ENCODE measurements at places on chromosomes 7 and 10. TPM values are rescaled to one million over a fixed set of nuclear protein-coding genes. Genes with fewer than 3 reads are reported as not detected.

GRCh38 chr7:49787980-49788379 lies 14.5 kb downstream of the VWC2 start:
- no peak for DNase-seq

DNA sequence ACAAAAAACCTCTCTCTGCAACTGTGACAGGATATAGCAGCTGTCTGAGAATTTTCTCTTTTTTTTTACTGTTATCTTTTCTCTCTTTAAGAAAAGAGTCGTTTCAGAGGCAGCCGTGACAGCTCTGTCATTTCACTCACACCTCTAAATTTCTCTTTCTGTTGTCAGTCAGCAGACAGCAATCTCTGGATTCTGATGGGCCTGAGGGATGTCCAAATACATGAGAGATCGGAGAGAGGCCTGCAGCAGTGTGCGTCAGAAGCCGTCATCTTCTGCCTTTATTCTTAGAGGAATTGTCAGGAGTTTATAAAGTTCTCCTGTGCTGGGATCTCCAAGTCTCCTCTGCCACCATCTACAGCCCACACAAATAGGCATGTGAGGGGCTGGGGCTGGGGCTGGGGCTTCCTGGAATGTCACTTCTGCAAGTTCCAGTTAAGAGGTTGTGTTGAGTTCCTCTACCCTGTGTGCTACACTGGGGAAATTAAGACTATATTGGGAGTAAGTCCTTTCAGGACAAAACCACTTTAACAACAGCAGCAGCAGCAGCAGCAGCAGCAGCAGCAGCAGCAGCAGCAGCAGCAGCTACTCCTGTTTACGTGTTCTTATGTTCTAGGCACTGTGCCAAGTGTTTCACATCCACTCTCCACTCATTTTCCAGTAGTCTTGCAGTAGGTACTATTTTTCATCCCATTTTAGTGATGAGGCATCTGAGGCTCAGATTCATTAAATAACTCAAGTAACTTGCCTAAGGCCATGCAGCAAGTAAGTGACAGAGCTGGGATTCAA lies 541.3 kb downstream of the LRMDA start:
- DNase-seq: peak; percentile 6

- DNase-seq: no peak
Measured at GRCh38 chr10:44963772-44964633, 4.4 kb downstream of the RASSF4 start.

DNA sequence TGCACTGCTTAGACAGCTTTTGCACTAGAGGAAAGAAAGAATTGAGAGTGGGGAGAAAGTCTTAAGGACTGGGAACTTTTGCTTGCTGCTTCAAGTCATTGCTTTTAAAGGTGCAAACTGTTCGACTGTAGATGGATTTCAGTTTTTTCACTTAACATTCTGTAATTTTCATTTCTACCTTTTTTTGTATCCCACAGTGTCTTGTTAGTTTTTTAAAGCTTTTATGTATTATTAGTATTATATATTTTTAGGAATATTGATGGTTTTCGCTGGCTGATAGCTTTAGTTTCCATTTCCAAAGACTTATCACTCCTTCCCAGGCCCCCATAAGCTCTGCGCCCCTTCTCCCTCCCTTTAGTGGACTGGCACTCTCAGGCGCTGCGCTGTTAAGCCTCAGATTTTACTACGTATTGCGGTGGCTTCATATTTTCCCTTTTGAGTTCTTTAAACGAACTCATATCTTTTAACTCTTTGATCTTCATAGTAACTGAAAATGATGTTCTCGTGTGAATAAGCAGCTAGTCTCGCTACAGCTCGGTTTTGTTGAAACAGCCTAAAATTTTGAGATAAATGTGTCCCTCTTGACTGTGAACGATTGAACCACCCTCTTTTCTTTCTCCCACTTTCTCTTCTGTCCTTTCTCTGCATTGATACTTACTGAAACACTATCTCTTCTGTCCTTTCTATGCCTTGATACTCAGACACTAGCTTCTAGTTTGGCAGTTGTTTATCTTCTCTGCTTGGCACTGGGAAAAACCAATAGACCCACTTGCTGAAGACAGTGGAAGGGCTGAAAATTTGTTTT lies 2.5 kb upstream of the ETV1 start:
- DNase-seq: no peak

DNA sequence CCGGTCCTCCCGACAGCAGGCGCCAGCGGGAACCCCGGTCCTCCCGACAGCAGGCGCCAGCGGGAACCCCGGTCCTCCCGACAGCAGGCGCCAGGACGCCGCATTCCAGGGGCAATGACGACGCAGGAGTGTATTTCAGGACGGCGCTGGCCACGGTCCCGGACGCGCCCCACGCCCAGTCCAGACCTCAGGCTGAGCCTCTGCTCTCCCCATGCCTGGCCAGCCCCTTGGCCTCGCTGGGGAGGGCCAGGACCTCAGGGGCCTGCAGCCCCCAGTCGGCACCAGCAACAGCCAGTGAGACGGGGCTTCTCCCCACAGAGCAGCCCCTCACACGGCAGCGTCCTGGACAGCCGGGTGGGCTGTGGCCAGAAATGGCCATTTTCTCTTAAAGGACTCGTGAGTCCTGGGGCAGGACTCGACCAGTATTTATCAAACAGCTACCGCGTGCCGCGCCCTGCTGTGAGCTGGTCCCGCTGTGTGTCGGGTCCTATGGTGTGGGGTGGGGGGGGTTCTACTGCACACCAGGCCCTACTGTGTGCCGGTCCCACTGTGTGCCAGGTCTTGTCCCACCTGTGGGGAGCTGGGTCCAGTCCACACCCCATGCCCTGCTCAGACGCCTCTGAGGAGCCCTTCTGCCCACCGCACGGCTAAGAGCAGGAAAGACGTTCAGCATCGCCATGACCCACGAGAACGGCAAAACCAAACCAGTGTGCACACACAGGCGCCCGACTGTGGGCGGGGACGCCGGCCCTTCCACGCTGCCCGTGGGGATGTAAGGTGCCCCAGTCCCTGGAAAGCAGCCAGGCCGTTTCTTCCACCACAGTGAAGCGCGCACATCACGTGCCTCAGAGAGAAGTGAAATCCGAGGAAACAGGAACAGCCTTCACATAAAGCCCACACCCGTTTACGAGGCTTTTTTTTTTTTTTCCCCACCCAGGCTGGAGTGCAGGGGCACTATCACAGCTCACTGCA lies 33.3 kb downstream of the GET4 start:
- no peak for DNase-seq

GRCh38 chr7:132614428-132615318 lies 38.4 kb upstream of the PLXNA4 start:
- no peak for DNase-seq

- DNase-seq: no peak
Measured at GRCh38 chr10:7832060-7832459, 13.8 kb downstream of the TAF3 start.

OR6V1 gene
- total RNA-seq: not detected

NRG3 gene
- total RNA-seq: not detected

HOXA10 gene
- 29.3 TPM for total RNA-seq

RTKN2 gene
- total RNA-seq: 6.2 TPM

PHYHIPL gene
- total RNA-seq: not detected

CPXM2 gene
- not detected for total RNA-seq

Data from HT1080 (cell line).